ENCODE measurements at places on chromosomes 13 and 19. TPM values are rescaled to one million over a fixed set of nuclear protein-coding genes. Genes with fewer than 3 reads are reported as not detected.

DNA sequence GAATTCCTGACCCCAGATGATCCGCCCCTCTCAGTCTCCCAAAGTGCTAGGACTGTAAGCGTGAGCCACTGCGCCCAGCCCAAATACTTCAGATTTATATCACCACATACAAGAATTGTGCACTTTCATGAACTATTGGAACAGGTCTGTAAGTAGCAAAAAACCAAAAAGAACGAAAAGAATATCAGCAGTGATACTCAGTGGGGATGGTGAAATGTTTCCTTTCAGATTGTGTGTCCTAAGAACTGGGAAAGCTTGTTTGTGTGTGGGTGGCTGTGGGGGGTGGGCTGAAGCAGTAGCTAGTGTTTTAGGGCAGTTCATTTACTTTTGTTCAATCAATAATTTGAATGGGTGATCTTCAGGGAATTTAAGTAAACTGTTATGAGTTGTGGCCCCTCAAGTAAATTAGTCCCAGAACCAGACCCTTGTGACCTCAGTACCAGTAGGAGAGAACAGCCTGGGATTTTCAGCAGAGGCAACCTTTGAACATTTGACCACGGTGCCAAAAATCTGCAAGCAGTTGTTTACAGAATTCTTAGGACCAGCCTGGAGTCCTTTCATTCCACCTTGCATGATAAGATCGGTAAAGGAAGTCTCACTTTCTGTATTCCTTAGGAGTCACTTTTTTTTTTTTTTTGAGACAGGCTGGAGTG, 106.6 kb downstream of the LRCH1 start:
- no peaks in the 10 kb centered on the region for H3K36me3 ChIP-seq
- no peak overlapping the region for H3K4me3 ChIP-seq
- H3K4me1 ChIP-seq = peaks cover 23% of the 10 kb centered on the region
- no peak overlapping the region for H3K27ac ChIP-seq

- no peak for DNase-seq
- H3K4me1 ChIP-seq = no peaks in the 10 kb centered on the region
- H3K27me3 ChIP-seq = no peaks in the 10 kb centered on the region
- H3K4me3 ChIP-seq = no peak overlapping the region
- H3K27ac ChIP-seq = no peak overlapping the region
Measured at GRCh38 chr19:5536337-5536894, 31.3 kb downstream of the TINCR start.

DNA sequence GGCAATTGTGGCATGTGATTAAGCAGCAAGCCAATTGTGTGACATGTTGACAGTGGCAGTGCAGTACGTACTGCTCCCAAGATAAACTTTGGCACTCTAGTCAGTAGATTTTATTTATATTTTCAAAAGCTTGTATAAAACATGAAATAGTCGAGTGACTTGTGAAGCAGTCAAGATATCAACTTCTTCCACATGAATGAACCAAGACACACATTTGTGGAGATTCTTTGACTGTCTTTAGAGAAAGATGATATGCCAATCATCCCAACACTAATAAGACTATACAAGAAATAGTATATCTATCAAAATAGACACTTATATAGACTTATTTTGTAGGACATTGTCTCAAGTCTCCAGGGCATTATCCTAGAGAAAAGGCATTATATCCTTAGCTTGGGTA, 538.0 kb downstream of the DCT start:
- H3K4me3 ChIP-seq = no peak overlapping the region
- no peaks in the 10 kb centered on the region for H3K4me1 ChIP-seq
- no peak overlapping the region for H3K27ac ChIP-seq
- no peaks in the 10 kb centered on the region for H3K36me3 ChIP-seq

DNA sequence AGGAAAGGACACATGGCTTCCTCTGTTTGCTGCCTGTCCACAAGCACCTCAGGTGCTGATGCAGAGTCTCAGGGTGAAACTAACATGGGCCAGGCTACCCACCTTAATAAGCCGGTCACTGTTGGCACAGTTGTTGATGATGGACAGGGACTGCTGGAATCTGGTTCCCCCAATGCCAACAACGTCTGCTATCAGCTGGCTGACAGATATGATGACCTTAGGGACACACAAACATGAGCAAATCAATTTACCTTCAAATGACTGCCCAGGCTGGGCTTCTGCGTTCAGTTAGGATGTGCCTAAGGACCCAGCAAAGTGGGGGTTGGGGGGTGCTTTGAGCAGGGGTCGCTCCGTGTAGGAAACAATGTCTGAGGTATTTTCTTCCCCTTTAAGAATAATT, 77.1 kb upstream of the SLC15A1 start:
- H3K27me3 ChIP-seq = no peaks in the 10 kb centered on the region
- peaks cover 51% of the 10 kb centered on the region for H3K36me3 ChIP-seq

DNA sequence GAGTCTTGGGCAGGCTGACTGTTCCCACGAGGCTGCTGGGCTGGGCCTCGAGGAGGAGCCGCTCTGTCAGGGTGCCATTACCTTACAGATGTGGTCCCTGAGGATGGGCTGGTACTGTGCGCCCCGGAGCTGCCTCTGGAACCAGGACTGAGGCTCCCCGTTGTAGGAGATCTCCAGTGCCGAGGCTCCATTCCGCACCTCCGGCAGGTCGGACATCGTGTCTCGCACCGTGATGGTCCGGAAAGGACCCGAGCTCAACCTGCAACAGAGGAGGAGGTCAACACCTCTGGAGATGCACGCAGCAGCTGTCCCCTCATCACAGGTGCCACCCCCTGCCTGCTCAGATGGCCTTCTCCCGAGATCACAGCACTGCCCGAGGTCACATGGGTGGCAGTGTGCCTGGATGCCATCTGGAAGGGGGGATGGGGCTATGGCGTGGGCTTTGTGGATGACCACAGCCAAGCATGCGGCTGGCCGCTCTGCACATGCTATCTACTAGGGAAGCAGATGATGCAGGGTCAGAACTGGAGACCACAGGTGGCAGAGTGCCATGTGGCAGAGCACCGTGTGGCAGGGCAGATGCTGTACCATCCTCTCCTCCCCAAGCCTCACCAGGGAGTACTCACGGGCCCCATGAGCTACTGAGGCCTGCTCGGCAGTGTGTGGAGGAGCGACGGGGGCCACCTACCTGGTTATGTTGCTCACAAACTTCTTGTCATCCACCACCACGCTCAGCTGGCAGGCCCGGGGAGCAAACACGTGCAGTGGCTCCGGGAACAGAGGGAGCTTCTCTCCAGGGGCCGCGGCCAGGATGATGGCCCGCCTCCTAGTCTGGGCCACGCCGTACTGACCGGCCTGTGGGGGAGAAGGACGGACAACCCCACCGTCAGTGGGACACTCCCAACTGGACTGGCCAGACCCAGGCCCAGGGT, 18.3 kb upstream of the EIF3G start:
- no peak overlapping the region for H3K27ac ChIP-seq
- peaks cover 24% of the 10 kb centered on the region for H3K4me1 ChIP-seq
- H3K27me3 ChIP-seq = no peaks in the 10 kb centered on the region
- H3K36me3 ChIP-seq = peaks cover 78% of the 10 kb centered on the region
- DNase-seq = no peak

GRCh38 chr19:6109947-6110346, 353 bp downstream of the RFX2 start:
- no peak for DNase-seq
- peak overlapping the region; percentile 52 for H3K4me3 ChIP-seq
- H3K27ac ChIP-seq = peak overlapping the region; percentile 43
- H3K36me3 ChIP-seq = no peaks in the 10 kb centered on the region
- H3K4me1 ChIP-seq = peaks cover 27% of the 10 kb centered on the region
- peaks cover 4% of the 10 kb centered on the region for H3K27me3 ChIP-seq

DNA sequence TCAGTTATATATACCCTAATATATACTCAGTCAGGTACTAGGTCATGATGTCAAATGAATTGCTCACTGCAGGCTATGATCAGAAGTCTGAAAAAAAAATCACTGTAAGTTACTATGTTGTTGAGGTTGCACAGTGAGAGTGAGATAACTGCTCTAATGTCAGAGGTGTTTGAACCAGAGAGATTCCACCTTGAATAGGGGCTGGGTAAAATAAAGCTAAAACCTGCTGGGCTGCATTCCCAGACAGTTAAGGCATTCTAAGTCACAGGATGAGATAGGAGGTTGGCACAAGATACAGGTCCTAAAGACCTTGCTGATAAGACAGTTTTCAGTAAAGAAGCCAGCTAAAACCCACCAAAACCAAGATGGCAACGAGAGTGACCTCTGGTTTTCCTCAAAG, 10.2 kb downstream of the EPSTI1 start:
- no peaks in the 10 kb centered on the region for H3K27me3 ChIP-seq
- no peak for DNase-seq
- no peaks in the 10 kb centered on the region for H3K36me3 ChIP-seq
- H3K27ac ChIP-seq = no peak overlapping the region
- H3K4me3 ChIP-seq = no peak overlapping the region

DNA sequence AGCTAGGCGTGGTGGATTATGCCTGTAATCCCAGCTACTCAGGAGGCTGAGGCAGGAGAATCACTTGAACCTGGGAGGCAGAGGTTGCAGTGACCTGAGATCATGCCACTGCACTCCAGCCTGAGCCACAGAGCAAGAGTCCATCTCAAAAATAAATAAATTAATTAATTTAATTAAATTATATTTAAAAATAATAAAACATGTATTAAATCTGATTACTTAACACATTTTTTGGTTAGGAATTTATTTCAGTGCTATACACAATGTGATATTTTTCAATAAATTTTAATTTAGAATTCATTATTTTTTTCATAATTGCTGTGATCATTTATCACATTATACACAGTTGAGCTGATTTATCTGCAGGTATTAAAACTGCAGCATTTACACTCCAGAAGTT, 1101.5 kb upstream of the MIR17HG start:
- no peak for DNase-seq
- H3K27me3 ChIP-seq = no peaks in the 10 kb centered on the region
- H3K4me3 ChIP-seq = no peak overlapping the region
- H3K4me1 ChIP-seq = no peaks in the 10 kb centered on the region
- H3K27ac ChIP-seq = no peak overlapping the region

DNA sequence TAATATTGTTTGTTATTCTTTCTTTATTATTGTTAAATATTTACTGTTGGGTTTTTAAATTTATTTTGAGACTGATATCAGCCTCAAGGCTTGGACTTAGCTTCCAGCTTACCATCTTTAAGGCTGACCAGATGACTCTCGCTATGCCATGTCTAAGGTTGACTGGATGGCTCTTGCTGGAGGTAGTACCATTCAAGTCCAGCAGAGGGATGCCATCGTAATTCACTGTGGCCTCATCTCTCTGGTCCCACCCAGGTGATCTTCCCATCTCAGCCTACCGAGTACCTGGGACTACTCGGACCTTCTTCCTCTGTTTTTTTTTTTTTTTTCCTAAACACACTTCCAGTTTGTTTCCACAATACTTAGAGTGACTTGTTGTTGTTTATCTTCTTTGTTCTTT, 41.7 kb upstream of the ZNF91 start:
- H3K27me3 ChIP-seq = no peaks in the 10 kb centered on the region
- H3K4me1 ChIP-seq = no peaks in the 10 kb centered on the region
- no peak overlapping the region for H3K27ac ChIP-seq

PTH2 gene
- total RNA-seq = not detected

KLK7 gene
- total RNA-seq = not detected

ZNF69 gene
- 7.5 TPM for total RNA-seq

MICOS13 gene
- total RNA-seq = 40.5 TPM

ZNF556 gene
- not detected for total RNA-seq

SLC7A9 gene
- 1.5 TPM for total RNA-seq

DAND5 gene
- total RNA-seq = not detected

HRC gene
- total RNA-seq = not detected

KCNN4 gene
- 33.9 TPM for total RNA-seq

Measured in CD4-positive, alpha-beta memory T cell (primary cell).